Spleen (tissue), 13 donors: ENCODE measurements at places on chromosomes 12 and 14.
A peak's percentile ranks its signal among the peaks of the same experiment; 100 is the strongest.

- no peak for DNase-seq
These were observed 68.0 kb upstream of the POC1B start for GRCh38 chr12:89593873-89594272.

DNA sequence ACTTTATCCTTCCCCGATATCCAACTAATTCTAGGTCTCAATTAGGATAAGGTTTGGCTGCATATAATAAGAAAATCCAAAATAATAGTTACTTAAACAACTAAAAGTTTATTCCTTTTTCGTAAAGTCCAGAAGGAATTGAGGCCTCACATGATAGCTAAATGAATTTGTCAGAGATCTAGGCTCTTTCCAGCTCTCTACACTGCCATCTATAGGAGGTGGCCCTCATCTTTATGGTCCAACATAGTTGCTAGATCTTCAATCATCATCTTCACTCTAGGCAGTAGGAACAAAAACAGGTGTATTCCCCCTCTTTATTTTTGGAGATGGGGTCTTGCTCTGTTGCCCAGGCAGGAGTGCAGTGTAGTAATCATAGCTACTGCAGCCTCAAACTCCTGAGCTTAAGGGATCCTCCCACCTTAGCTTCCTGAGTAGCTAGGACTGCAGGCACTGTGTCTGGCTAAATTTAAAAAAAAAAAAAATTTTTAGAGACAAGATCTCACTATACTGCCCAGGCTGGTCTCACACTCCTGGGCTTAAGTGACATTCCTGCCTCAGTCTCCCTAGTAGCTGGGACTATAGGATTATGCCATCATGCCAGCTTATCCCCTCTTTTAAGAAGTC is 46.5 kb upstream of the SAV1 start:
- no peak for DNase-seq

DNA sequence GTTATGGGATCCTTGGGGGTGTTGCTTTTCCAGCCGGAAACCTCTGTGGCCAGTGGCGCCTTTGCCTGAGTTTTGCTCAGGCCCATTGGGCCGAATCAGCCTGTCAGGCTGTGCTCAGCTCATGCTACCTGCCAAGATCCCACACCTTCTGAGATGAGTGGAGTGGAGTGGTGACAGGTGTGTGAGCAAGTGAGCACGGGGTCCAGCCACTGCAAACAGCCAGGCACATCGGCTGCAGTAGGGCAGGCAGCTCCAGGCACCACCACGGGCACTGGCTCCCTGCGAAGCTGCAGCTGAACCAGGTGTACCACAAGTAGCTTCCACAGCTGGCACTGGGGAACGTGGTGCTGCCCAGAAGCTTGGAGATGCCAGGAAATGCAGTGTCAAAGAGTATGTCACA is 21.1 kb upstream of the WDR89 start:
- DNase-seq, result no peak

DNA sequence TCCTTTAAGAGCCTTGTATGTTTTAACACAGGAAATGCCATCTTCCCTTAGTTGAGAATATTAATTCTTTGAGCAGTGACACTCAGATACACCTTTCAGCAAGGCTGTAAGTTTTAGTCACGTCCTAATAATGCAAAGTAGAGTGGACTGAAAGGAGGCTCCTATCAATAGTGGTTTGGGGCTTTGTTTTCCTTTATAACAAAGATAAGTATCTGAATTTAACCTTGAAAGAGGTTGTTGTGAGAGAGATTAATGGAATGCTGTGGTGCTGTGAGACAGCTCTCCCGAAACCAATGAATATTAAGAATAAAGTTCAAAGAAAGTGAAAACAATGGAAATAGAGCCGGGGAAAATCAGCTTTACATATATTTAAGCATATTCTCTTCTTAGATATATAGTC is 259.6 kb downstream of the ERC1 start:
- no peak for DNase-seq

DNA sequence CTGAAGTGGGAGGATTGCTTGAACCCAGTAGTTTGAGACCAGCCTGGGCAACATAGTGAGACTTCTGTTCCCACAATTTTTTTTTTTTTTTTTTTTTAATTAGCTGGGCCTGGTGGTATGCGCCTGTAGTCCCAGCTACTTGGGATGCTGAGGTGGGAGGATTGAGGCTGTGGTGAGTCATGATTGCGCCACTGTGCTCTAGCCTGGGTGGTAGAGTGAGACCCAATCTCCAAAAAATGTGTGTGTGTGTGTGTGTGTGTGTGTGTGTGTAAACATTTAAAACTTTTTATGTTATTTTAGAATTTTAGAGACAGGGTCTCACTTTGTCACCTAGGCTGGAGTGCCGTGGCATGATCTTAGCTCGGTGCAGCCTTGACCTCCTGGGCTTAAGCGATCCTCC is 6.8 kb downstream of the PPP1R36 start:
- no peak for DNase-seq

GRCh38 chr14:105866841-105867321 is 340.5 kb downstream of the TMEM121 start:
- DNase-seq, result peak; percentile 51

GRCh38 chr12:126700096-126700495 is 1566.9 kb upstream of the TMEM132C start:
- no peak for DNase-seq

- DNase-seq, result no peak
These were observed 165.3 kb downstream of the SNAPC1 start for GRCh38 chr14:61927520-61927919.

- no peak for DNase-seq
These were observed 46.6 kb upstream of the WSCD2 start for GRCh38 chr12:108082485-108082884.

DNA sequence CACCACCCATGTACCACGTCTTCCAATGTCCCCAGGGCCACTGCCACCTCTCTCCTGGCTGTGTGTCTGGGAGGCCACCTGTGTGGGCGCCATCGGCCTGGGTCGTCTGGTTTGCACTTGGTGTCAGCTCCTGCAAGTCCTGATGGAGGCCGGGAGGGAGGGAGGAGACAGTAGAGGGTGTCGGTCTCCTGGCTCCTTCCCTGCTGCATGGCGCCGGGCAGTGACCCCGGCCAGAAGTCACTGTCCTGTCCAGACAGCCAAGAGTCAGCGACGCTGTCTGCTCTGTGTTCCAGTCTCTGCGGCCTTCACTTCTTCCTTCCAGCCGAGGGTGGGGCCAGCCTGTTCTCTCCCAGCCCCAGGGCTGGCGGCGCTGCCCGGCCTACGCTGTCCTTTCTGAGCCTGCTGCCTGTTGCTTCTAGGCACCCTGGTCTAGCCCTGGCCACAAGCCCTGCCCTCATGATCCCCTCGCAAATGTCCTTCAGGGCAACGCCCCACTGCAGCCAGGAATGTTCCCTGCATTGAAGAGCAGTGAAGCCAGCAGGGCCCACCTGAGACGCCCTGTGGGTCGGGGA is 13.0 kb upstream of the LBHD2 start:
- peak; percentile 76 for DNase-seq

DNA sequence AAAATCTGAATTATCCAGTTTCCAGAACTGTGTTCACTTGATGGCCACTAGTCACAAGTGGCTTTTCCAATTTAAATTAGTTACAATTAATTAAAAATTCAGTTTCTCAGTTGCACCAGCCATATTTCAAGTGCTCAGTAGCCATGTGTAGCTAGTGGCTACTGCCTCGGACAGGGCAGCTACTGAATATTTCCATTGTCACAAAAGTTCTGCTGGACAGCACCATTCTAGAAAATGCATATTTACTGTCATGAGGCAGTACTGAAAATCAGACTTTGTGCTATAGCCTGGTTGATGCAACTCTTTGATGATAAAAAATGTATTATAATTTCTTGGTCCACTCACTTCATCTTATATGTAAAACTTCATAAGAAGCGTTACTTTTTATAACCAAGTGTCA is 11.5 kb upstream of the OVCH1 start:
- no peak for DNase-seq
